NCI-H2171 (cell line): ENCODE measurements at places on chromosomes 3 and 15.

DNA sequence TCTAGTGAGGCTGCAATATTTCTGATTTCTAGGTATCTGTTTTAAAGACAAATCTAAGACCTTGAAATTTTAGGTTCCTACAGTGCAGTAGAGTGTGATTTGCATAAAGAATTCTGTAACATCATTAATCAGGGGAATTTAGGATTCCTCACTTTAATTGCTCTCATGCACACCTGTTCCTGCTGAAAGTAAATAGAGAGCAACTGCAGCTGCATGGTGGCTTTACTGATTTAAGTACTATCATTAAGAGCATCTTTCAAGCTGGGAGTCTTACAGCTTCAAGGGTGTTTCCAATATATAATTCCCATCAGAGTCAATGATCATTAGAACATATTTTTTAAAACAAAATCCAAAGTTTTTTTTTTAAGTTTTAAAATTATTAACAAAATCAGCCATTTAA lies 36.0 kb upstream of the C3orf70 start:
- no peak for DNase-seq

DNA sequence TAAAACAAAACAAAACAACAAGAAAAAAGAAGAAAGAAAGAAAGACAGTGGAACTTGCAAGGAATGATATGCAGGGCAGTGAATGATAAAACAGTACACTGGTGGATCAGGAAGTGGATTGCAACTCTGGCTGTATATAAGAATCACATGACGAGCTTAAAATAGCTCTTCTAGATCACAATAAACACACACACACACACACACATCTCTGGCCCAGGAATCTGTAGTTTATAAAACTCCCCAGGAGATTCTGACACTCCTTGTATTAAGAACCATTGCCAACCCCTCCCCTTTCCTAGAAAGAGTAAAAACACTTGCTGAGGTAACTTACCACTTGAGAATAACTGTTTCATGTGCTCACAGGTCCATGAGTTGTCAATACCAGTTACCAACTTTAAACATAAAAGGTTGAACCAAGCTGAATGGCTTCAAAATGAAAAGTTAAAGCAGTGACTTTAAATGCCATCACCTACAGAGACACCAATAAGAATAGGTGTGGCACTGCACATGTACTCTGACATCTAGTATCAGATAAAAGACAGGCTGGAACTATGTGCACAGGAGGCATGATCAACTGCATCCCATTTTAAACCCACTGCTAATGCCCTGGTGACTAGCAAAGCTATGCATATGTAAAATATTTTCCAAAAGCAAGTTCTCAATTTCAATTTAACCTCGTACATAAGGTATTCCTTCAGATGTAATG lies 3.9 kb downstream of the CPOX start:
- no peak for DNase-seq

DNA sequence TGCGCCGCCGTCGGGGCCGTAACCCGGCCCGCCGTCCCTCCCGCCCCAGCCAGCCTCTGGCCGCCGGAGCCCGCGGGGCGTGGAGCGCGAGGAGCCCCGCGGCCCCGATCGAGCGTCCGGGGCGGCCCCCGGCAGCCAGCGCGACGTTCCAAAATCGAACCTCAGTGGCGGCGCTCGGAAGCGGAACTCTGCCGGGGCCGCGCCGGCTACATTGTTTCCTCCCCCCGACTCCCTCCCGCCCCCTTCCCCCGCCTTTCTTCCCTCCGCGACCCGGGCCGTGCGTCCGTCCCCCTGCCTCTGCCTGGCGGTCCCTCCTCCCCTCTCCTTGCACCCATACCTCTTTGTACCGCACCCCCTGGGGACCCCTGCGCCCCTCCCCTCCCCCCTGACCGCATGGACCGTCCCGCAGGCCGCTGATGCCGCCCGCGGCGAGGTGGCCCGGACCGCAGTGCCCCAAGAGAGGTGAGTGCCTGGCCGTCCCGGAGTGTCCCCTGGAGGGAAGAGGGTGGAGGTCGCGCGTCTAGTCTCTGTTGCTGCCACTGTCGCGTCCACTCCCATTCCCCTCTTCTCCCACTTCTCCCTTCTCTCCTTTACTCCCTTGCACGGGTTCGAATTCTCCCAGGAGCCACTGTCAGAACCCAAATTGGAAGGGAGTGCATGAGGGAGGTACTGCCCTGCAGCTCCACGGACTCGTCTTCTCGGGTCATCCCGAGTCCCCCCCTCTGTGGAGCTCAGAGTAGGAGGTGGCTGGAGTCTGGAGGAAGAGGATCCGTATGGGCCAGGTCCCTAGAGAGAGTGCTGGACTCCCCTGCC lies 585 bp downstream of the CSK start:
- no peak for DNase-seq

GRCh38 chr3:64638981-64639481 lies 48.8 kb downstream of the ADAMTS9 start:
- peak; percentile 17 for DNase-seq

DNA sequence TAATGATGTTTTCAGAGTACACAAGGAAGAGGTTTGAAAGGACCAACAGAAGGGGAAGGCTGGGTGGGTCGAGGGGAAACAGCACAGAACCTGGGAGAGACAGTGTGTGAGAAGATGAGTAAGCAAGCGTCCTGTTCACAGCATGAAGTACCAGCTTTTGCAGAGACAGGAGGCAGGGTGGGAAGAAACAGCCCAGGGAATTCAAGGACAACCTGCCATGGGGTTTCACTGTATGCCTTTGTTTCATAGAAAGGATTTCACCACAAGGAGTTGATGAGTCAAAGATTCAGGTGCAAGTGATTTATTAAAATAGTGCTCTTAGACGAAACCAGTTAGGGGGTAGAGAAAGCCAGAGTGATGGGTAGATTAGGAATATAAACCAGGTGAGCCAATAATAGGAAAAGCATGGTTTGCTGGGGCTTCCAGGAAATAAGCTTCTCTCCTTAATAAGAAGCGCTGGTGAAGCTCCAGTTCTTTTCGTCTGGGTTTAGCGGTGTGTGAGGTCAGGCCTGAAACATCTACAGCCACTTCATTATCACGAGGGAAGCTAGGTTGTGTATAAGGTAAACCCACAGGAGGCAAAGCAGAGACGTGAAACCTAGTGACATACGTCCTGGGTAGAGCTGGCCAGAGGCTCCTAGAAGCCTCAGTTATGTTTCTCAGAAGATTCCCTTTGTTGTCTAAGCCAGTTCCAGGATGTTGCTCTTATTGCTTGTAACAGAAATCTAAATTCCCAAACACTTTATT lies 3.9 kb downstream of the HHLA2 start:
- no peak for DNase-seq

DNA sequence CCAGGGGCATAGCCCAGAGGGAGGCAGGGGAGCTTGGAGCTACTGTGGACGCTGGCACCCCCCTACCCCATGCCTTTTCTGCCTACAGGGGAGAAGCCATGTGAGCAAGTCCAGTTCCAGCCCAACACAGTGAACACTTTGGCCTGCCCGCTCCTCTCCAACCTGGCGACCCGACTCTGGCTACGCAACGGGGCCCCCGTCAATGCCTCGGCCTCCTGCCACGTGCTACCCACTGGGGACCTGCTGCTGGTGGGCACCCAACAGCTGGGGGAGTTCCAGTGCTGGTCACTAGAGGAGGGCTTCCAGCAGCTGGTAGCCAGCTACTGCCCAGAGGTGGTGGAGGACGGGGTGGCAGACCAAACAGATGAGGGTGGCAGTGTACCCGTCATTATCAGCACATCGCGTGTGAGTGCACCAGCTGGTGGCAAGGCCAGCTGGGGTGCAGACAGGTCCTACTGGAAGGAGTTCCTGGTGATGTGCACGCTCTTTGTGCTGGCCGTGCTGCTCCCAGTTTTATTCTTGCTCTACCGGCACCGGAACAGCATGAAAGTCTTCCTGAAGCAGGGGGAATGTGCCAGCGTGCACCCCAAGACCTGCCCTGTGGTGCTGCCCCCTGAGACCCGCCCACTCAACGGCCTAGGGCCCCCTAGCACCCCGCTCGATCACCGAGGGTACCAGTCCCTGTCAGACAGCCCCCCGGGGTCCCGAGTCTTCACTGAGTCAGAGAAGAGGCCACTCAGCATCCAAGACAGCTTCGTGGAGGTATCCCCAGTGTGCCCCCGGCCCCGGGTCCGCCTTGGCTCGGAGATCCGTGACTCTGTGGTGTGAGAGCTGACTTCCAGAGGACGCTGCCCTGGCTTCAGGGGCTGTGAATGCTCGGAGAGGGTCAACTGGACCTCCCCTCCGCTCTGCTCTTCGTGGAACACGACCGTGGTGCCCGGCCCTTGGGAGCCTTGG lies 5.6 kb downstream of the CIB1 start:
- DNase-seq, result no peak

DNA sequence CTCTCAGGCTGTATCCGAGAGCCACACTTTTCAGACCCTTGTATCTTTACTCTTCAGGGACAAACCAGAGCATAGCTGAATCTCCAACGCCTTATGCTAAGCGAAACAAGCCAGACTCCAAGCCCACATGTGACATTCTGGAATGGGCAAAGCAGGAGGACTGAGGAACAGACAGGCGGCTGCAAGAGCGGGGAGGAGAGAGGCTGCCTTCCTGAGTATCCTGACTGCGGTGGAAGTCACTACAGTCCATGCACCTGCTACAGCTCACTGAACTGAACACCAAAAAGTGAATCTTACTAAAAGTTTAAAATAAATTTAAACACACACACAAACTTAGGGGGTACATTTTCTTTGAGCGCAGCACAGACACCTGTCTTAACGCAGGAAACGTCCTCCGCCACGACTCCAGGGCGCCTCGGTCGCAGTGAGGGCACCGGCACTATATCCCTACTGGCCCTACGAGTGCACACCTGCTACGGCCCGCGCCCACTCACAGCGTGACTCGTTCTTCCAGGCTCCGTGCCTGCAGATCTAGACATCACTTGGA lies 1.4 kb downstream of the CYFIP1 start:
- no peak for DNase-seq

GRCh38 chr3:50194128-50194902 lies 2.9 kb downstream of the GNAT1 start:
- DNase-seq, result no peak

GRCh38 chr3:4741404-4742307 lies 237.6 kb upstream of the BHLHE40 start:
- DNase-seq, result no peak

DNA sequence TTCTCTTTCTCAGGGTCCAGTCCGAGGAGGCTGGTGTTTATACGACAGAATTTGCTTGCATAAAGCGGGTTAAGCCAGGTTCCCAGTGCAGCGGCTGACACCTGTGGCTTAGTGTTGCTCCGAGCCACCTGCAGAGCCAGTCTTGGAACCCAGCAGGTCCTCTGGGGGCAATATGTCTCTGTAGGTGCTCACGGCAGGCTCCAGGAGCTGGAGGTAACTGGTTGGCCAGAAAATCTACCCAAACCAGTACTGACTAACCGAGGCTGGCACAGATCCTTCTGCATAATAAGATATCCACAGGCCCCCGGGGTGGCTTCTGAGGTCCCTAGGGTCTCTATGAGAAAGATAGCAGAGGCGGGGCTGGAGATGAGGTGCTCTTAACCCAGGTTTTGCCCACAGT lies 3.2 kb downstream of the MGLL start:
- no peak for DNase-seq

GRCh38 chr15:34609102-34610057 lies 25.9 kb upstream of the GOLGA8B start:
- no peak for DNase-seq

DNA sequence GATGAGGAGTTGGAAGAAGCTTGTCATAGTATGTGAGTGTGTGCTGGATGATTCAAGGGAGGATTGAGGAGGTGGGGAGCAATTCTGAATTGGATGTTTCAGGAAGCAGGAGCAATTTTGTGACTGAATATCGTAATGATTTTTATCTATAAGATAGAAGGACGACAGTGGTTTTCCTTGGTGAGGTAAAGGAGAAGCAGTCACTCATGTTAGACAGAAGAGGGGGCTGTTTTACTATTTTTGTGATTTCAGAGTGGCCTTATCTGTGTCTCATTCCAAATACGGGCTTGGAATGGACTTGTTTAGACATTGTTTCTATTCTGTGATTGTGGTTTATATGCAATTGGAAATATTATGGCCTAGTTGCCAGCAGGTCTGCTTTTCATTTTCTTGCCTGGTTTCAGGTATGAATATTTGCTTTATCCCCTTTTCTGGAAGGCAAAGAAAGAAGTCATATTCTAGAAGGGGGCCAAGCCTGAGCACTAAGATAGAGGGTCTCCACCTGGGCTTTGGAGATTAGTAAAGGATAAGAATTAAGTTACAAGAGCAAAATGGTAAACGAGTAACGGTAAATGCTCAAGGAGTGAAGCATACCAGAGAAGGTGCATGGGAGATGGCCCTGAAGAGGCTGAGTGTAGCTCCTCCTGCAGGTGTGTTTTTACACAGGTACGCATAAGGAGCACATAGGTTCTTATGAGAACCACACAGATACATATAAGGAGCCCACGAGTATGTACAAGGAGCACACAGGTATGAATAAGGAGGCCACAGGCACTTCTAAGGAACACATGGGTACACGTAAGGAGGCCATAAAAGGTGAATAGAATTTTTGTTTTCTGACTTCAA lies 124.6 kb upstream of the KCNAB1 start:
- peak; percentile 29 for DNase-seq

- DNase-seq, result no peak
Observed at GRCh38 chr3:88117683-88118082, 32.1 kb upstream of the C3orf38 start.

DNA sequence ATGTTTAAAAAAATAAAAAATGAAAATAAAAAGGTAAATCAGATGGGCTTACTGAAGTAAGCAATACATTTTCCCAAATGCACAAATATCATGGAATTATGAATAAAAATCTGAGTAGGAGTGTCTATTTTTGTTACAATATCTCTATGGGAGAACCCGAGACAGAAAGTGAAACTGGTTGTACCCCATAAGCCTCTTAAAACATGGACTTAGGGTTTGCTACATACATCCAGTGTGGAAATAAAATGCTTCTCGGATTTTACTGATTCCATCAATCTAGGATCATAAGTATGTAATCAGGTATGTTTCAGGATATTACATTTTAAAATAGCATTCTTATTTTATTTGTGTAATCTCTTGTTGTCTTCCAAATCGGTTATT lies 177.8 kb upstream of the CDIN1 start:
- DNase-seq, result no peak

DNA sequence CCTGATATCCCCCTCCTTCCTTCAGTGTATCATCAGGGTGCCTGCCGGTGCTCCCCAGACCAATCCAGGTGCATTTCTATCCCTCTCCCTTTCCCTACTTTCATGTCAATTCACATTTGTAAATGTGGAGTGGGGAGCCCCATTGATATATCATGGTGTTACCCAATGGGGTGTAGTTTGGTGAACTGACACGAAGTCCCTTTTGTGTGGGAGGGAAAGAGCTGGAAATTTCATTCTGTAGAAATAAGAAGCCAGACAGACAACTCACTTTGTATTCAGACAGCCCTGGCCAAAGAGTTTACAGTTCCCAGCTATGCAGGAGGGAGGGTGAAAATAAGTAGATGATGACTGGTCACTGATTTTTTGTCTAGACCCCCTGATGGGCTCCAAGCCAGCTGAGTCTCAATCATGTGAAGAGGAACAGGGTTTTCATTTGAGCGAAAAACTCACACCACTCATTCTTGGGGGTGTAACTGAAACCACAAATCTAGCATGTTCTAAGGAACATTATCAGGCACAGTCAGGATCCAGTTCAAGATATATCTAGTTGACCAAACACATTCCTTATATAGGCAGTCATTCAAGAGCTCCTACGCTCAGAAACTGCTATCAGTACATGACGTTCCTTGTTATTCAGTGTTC lies 58.9 kb downstream of the LMCD1 start:
- no peak for DNase-seq
